ENCODE measurements at places on chromosomes 6 and 20.

DNA sequence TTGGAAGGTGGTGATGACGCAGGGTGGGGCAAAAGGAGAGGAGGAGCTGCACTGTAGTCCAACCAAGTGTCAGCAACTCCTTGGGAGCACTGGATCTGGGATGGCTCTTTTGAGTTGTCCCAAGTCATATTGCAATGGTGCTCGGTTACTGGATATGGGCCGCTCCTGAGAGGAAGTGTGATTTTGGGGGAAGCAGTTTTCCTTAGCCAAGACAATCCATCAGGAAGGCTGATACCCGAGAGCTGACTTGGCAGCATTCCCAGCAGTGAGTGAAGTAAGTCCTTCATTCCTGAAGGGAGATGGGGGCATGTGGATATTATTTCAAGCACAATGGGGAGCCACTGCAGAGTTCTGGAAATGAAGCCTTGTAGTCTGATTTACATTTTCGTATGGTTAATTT is 354.1 kb downstream of the RFPL4B start:
- no peak for DNase-seq

DNA sequence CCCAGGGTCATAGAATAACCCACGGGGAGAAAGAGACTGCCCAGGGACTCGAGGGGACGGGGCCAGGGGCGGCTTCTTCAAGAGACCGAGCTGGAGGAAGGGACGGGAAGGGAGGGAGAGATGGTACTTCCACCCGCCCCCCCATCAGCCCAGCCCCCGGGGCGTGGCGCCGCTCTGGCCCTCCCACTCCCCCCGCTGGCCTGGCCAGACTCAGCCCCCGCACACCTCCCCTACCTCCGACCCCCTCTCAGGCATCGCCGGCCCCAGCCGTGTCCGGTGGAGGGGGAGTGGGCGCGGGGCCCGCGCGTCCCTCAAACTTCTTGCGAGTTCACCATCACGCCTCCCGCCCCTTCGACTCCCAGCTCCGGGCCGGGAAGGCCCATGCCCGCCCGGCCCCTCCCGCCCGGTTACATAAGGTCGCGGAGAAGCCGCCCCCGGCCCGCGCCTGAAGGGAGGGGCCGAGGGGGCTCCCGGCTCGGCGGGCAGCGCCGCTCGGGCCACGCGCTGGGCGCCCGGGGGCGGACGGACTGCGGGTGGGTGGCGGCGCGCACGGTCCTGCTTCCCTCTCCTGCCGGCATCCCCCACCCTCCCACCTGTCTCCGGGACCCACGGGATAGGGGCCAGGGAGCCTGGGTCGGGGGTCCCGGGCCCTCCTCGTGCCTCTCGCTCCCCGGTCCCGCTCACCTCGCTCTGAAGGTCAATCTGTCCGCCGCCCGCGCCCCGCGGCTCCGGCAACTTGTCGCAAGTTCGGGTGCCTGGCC is 562 bp downstream of the TFEB start:
- DNase-seq, result peak; percentile 89

DNA sequence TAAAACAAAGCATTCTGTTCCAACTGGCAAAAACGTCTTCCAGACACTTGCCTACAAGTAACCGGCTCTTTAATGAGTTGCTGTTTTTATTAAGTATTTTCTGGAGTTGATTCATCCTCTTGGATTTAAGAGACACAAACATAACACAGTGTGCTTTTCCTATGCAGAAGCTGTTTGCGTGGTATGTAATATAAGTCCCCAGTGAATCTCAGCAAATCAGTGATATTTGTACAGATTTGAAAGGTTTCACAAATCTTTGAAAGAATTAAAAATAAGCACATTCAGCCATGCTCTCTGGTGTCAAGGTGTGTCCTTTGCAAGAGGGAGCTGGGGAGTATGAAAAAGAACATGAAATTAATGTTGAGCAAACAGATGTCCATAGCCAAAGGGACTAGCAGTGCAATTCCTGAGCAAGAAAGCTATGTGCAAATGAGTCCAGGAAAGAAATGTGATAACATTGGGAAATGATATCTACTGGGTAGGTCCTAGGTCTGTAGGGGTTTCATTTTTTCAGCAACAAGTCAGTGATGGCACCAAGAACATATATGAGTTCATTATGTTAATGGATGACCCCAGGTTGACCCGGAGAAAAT is 170.1 kb upstream of the PHACTR1 start:
- DNase-seq, result no peak

GRCh38 chr6:157670466-157671186 is 152.4 kb upstream of the SNX9 start:
- DNase-seq, result no peak

GRCh38 chr6:136969433-136969832 is 47.3 kb downstream of the SLC35D3 start:
- DNase-seq, result no peak

- no peak for DNase-seq
These were observed 216.5 kb upstream of the FLRT3 start for GRCh38 chr20:14553774-14554534.

DNA sequence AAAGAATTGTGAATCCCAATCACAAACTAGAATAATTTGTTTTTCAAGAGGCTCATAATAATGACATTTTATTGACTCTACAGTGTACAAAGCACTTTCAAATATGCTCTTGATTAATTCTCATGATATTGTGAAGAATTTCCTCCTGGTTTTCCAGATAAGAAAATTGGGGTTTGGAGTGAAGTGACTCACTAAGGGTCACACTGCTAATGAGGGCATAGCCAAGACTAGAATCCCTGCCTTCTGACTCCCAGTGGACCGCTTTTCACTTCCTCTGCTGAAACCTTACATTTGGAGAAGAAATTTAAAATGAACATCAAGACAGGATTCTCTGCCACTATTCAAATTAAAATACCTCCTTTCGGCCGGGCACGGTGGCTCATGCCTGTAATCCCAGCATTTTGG is 38.3 kb upstream of the LTV1 start:
- DNase-seq, result no peak

GRCh38 chr6:118719351-118720124 is 68.1 kb upstream of the CEP85L start:
- peak; percentile 56 for DNase-seq

GRCh38 chr6:43724914-43725642 is 37.5 kb upstream of the MRPS18A start:
- peak; percentile 82 for DNase-seq

DNA sequence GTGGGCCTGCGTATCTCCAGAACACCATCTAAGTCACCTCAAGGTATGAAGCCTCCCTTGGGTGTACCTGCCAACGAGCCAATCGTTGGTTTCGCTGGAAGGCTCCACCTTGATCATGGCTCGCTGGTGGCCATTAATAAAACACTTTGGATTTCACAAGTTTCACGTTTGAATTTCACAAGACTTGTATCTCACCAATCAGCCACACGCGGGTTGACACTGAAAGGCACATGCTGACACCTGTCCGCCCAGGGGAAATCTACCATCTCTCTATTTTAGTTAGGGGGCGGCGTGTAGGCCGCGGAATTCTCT is 586 bp upstream of the HMGA1 start:
- DNase-seq, result peak; percentile 57

DNA sequence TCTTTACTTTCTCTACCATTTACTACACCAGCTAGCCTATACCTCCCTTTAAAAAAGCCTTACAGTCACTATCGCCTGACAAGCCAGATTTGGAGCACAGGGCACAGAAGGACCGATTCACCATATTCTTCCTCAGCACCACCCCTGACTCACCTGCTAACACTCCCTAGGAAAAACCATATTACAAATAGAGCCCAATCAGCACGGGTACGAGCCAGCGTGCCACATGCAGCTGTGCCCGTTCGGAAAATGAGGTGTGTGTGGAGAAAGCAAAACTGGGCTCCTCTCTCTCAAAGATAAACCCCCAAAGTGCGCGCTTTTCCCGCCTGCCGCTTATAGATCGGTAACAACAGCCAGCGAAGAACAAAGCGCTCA is 1.2 kb downstream of the SYNCRIP start:
- no peak for DNase-seq

DNA sequence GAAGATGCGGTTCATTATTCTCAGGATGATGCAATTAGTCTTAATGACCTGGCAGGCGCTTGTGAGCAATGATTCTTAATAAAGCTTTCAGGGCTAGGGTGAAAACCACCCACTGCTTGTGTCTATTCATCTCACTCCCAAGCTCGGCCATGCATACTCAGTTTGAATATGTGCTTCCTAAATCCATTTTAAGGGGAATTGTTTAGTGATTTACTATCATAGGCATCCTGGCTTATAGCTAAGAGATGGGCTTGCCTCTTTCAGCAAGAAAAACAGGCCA is 141.1 kb upstream of the SLC24A3 start:
- peak; percentile 38 for DNase-seq

Measured in GM13976 (cell line).